ENCODE measurements at places on chromosomes 16 and 17.

- no peak for DNase-seq
Measured at GRCh38 chr16:57689762-57690558, 4.6 kb upstream of the DRC7 start.

GRCh38 chr17:62805234-62805633, 2.9 kb downstream of the MARCHF10 start:
- peak; percentile 43 for DNase-seq

DNA sequence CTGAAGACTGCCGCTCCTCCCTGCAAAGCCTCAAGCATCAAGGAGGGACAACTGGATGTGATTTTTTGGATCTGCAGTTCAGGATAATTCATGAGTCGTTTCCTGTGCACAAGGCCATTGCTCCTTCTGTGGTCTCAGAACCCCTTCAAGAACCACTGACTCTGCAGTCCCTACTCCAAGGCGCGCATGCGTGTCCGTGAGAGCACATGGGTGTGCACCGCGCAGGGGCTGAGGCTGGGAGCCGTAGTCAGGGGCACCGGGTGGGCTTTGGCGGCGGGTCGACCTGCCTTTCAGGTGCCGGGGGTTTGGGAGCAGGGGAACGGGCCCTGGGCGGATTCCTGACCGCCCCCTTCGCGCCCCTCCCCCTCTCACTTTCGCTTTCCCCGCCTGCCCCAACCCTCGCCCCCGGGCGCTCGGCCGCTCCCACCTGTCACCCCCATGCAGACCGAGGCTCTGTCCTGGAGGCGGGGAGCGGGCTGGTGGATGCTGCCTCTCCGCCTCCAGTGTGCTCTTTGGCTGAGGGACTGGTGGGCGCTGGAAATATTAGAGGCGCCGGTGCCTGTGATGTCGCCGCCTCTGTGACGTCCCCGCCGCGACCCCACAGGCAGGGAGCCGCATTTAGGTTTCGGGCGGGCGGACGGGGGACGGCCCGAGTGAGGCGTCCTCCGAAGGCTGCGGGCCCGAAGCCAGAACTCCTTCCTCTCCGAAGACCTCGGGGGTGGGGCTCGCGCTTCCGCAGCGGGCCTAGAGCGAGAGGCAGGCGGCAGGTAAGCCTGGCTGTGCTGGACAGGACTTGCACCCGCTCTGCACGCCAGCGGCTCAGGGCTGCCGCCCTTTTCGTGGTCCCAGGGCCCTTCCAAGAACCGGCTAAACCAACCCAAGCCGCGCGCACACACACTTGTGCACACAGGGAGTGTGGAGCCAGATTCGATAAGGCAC, at the start of gene SPATA32:
SPATA32 (minus strand) TSS at position 518 of the 939 bp plus-strand sequence; CDS start at position 440, 78 bp downstream.
- DNase-seq, result peak; percentile 17

GRCh38 chr16:31274831-31275816, 15.3 kb downstream of the ITGAM start:
- no peak for DNase-seq

DNA sequence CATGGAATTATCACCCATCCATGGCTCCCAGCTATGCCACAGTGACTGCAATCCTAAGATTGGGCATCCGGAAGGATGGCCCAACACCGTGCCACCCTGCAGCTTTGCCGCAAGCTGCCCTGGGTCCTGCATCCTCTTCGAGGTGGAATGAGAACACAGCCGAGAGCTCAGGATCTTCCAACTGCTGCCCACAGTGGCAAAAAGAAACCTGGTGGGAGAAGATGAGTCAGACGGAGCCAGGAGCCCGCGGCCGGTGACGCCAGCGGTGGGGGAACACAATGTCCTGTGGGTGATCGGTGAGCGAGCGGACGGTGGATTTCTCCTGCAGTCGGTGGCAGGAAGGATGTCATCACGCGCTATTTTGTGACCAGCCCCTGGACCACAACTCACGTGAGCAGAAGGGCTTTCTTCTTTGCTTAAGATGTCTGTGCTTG, 20.1 kb downstream of the CD7 start:
- peak; percentile 39 for DNase-seq

DNA sequence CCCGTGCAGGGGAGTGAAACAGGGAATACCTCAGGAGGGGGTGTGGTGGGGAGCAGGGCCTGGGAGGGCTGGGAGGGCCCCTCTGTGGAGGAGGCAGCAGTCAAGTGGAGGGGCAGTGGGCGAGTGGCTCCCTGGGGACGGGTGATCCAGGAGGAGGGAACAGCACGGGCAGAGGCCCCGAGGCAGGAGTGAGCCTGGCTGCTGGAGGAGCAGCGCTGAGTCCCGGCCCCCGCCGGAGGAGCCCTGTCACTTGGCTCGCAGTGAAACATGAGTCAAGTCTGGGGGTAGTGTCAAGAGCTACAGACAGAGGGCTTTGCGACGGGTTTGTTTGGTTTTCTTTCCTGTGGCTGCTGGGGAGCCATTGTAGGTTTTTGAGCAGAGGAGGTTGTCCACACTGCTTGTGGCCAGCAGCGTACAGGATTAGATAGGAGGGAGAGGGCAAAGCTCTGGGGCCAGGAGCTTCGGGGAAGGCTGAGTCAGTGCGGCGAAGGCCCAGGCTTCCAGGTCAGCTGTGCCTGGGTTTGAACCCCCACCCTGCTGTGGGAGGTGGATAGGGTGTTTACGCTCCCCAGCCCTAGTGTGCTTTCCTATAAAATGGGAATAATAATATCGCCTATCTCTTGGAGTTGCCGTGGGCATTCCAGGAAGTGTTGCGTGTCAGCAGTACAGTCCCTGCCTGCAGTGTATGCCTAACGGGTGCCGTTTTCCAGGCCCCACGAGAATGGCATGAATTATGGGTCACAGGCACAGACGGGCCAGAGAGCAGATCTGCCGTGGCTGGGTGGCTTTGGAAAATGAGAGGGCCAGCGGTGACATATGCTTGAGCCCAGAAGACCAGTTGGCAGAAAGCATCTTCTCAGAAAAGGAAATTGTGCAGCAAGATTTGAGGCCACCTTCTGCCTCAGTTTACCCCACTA, 115.9 kb upstream of the CIBAR2 start:
- DNase-seq, result peak; percentile 61

- DNase-seq, result no peak
Measured at GRCh38 chr16:55660828-55661227, 5.0 kb downstream of the SLC6A2 start.

Data from AG10803 (cell line).